ENCODE measurements at places on chromosomes 11 and 22.

- DNase-seq: peak; percentile 9
These were observed 20.9 kb upstream of the NNMT start for GRCh38 chr11:114275280-114275679.

GRCh38 chr22:25060522-25061071 is 108.1 kb downstream of the KIAA1671 start:
- no peak for DNase-seq

DNA sequence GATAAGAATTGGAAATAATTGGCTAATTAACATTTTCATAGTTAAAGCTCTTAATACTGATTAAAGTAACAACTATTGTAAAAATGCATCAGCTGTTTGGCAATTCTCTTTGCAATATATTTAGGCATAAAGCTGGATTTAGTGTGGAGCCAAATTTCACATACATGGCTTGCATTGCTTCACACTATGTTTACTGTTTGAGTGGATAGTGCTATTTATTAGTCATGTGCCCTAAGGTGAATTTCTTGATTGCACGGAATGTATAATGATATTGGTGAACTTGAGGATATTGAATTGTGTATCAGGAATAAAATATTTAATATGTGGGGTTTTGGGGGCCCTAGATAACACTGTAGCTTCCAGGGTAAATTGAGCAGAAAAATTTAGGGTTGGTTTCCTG is 100.9 kb downstream of the AASDHPPT start:
- DNase-seq: no peak

DNA sequence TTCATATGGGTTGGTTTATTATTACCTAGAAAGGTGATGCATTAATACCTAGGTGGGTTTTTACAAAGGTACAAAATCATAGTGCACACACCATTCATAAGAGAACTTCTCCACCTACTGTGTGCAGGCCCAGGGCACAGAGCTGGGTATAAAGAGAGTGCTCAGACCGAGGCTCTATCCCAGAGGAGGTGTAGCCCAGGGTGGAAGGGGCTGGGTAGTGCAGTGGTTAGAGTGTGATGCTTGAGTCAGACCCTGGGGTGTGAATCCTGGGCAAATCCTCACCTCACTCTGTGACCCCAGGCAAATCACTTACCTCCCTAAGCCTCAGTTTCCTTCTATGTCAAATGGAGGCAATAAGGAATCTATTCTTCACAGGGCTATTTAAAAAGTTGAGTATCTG is 32.2 kb downstream of the PARVG start:
- DNase-seq: no peak

DNA sequence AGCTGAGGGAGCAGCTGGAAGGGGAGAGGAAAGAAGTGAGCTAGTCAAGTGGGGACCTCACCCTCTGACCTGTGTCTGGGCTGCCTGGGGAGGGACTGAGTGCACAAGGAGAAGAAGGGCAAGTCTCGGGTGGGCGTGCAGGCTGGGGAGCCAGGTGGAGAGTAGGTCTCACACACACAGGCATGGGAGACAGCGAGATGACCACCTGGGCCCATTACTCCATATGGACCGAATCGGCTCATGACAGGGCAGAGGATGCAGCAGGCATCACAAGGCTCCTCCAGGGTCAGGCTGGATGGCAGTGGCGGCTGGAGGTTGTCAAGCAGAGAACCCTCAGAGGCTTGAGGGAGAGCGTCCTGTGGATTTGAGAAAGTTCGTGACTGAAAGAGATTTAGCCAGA is 63.5 kb downstream of the CEP164 start:
- DNase-seq: no peak

DNA sequence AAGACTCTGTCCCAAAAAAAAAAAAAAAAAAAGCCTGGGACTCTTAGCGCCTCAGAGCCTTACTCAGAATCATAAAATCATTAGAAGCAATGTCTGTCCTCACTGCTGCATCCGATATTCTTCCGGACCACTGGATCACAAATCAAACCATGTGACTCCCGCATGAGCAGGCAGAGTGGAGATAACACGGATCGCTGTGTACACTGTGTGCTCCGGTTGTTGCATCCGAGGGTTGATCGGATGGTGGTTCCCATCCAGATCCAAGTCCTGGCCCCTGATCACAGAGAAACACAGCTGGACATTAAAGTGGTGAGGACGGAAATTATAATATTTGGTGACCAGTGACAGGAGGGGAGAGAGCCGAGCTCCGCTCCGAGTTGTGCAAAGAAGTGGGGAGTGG is 9.7 kb upstream of the TXNRD2 start:
- DNase-seq: no peak

GRCh38 chr11:70338594-70338993 is 59.7 kb upstream of the CTTN start:
- no peak for DNase-seq

DNA sequence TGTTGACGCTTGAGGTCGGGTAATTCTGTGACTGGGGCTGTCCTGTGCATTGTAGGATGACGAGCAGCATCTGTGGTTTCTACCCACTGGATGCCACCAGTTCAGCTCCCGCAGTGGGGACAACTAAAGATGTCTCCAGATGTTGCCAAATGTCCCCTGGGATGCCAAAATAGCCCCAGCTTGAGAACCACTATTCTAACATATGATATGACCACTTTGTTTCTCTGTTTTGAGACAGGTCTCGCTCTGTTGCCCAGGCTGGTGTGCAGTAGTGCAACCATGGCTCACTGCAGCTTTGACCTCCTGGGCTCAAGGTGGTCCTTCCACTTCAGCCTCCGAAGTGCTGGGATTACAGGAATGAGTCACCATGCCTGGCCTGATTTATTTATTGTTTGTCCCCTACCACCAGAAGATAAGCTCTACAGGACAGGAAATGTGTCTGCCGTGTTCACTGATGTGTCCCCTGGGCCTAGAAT is 4.4 kb upstream of the MEN1 start:
- DNase-seq: no peak

DNA sequence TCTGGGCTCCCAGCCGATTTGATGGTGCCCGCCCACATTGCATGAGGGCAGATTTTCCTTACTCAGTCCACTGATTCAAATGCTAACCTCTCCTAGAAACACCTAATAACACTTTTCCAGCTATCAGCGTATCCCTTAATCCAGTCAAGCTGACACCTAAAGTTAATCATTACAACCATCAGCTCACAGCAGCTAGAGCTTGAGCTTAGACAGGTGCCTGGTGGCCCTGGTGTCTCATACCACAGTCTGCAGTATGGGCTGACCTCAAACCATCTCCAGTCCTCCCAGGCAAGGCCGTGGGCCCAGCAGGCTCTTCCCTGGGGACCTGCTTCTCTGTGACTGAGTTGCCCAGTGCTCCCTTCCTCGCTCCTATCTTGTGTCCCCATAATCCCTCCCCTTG is 174.4 kb upstream of the NECTIN1 start:
- no peak for DNase-seq

DNA sequence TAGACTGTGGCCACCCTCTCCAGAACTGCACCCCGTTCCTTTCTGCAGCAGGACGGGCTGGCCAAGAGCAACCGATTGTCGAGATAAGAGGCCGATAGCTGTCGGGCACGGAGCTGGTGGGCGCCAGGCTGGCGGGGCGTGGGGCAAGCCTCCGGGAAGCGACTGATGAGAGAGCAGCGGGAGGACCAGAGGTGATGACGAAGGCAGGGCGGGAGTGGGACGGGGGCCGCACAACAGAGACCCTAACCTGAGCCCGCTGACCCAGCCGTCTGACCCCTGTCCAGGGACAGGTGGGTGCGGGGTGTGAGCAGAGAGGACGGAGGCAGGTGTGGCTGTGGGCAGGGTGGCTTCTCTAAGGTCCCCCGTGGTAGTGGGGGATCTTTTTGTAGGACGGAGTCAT is 7.3 kb upstream of the BRSK2 start:
- DNase-seq: no peak

DNA sequence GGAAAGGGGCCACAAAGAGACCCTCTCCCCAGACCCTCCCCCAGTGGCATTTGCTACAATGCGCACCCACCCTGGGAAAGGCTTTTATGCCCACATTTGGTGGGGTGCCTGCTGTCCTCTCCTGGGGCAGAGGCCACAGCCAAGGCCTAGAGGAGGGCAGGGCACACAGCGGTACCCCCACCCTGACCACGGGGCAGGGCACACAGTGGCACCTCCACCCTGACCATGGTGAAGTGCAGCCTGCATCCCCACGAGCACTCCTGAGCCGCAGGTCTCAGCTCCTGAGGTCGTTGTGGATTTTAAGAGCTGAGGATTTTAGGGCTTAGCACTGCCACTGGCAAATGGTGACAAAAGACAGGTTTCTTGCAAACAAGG is 34.1 kb downstream of the CERK start:
- DNase-seq: no peak

- DNase-seq: no peak
These were observed 67.7 kb upstream of the CLNS1A start for GRCh38 chr11:77705195-77705875.

DNA sequence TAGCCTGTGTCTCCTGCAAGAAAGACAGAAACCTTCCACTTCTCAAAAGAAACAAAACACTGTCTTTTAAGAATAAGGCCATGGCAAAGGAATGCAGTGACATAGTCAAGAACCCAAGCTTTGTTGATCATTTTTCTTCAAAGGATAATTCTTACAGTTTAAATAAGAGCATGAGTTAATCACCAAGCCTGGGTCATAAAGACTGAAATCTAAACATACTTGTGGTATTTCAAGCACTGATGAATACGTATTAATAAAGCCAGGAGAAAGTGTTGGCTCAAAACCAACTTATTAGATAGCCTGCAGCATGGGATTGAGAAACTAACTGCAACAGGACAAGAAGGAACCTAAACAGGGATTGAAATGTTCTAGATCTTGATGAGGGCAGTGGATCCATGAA is 143.3 kb upstream of the MTNR1B start:
- DNase-seq: no peak

DNA sequence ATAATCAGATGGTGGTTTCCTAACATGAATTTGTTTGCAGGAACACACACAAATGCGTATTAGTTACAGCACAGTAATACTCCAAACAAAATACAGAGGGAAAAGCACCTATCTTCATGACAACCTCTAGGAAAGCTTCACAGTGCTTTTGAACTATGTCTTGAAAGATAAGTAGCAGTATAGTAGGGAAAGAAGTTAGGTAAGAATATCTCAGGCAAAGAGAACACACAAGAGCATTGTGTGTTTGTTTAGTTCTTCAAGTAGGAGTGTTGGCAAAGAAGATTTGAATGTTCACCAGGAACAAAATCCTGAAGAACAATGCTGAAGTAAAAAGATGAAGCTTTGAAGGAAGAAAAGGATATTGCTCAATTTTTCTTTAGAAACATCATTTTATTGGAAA is 54.1 kb downstream of the ANO5 start:
- no peak for DNase-seq

DNA sequence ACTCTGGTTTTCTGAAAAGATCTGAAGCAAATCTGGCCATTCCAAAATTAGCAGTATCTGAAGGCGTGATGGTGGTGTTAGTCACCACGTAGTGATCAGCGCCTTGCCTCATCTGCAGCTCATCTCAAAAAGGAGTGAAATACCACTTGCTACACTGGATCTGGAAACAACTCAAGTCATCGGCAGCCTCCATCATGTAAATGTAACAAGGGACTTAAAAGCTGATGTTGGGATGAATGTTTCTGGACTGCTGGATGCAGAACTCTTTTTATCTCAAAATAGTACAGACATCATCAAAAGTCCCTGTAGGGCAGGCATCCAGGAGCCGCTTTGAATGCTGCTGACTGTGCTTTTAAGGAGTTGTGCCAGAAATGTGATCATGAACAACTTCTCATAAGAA is 14.1 kb upstream of the APLP2 start:
- DNase-seq: no peak

DNA sequence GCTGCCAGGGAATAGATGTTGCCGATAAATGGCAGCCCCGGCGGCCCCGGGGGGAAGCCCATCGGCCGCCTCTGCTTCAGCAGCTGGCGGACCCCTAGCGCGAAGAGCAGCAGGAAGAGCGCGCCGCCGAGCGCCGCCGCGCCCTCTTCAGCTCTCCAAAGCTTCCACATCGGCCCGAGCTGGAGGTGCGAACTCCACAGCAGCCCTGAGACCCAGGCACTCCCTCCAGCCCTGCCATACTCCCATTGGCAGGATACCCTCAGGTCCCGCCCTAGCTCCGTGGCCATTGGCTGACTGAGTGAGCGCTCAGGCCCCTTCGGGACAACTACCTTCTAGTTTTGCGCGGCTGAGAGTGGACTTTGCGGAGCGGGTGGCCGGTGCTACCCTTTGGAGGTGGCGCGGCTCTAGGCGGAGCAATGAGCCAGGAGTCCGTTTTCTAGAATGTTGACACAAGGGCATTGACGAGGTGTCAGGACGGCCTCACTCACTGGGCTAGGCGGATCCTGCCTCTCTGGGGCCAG is at the start of gene CYP2R1:
Gene CYP2R1, minus strand, starts transcription at position 196 of the 521 bp plus-strand sequence. Its CDS starts 26 bp downstream, at position 170.
- peak; percentile 95 for DNase-seq

DNA sequence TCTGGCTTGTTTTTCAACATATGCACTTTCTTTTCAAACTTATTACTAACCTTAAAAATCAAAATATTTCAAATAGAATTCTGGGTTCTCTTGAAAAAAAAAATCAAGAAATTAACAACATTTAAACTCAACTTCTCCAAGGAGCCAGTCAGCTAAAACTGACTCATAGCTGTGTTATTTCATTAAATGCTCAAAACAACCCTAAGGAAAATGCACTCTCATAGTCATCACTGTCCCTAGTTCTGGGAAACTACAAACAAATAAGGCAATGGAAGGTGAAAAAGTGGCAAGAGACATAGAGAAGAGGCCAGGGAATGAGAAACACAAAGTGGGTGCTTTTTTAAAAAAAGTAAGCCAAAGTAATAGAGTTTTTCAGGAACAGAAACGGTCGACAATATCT is 4.1 kb upstream of the ARHGAP20 start:
- no peak for DNase-seq

- DNase-seq: no peak
These were observed 67.9 kb downstream of the ENTHD1 start for GRCh38 chr22:39825661-39826102.

DNA sequence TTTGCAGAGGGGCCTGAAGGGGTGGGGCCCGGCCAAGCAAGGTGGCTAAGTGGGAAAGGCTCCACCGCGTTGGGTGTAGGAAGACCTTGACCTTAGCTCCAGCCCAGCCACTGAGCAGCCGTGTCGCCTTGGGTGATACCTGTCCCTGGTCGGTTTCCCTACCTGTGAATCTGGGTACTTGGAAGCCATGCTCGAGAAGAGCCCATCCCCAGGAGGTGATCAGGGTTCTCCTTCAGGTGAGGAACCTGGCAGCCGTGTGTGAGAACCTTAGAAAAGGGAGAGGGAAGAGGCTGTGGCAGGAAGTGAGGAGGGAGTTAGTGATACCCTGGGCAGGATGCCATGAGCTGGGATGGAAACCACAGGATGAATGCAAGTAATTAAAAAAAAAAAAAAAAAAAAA is 21.6 kb downstream of the PPARA start:
- no peak for DNase-seq

DNA sequence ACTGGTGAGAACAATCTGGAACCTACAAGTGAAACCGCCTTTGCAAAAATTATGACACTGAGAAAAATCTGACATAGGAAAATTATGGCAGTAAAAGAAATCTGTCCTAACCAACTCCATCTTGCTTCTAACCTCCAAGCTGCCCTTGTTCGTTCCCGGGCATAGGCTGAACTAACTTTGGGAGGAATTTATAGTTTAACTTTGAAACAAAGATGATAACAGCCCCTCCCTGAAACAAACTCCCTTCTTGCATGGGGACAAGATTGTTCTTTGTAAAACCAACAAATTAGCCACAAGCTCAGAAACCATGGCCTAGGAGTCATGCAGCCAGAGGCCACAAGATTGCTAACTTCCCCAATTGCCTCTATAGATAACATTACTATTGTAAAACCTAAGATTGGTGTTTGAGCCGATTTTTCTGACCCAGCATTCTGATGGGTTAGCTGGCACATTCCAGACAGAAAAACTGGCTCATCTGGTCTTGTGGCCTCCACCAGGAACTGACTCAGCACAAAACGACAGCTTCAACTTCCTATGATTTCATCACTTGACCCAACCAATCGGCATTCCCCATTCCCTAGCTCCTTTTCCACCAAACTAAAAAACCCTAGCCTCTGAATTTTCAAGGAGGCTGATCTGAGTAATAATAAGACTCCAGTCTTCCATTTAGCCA is 3.6 kb upstream of the CCDC81 start:
- no peak for DNase-seq

Measured in nucleus accumbens (tissue), 56 donors.